GM23338 (cell line): ENCODE measurements at places on chromosomes 1 and 21.
A peak's percentile ranks its signal among the peaks of the same experiment; 100 is the strongest.

- DNase-seq = no peak
These were observed 43.4 kb downstream of the GRIK3 start for GRCh38 chr1:36990928-36991327.

- no peak for DNase-seq
These were observed 96.0 kb upstream of the BTG3 start for GRCh38 chr21:17708522-17709265.

DNA sequence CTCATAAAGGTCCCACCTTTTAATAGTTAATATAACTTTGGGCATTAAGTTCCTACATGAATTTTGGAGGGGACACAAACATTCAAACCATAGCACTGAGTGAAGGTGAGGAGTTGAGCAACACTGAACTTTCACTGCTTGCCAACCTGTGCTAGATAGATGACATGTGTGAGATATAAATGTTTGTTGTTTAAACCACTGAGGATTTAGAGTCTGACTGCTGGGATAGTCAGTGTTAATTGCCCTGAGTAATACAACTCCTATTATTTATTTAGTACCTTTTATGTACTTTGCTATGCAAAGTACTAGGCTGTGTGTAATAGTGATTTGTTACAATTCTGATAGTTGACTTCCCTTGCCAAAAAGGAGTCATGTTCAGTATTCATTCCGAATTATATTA, 32.4 kb upstream of the SLC16A1 start:
- DNase-seq = no peak

DNA sequence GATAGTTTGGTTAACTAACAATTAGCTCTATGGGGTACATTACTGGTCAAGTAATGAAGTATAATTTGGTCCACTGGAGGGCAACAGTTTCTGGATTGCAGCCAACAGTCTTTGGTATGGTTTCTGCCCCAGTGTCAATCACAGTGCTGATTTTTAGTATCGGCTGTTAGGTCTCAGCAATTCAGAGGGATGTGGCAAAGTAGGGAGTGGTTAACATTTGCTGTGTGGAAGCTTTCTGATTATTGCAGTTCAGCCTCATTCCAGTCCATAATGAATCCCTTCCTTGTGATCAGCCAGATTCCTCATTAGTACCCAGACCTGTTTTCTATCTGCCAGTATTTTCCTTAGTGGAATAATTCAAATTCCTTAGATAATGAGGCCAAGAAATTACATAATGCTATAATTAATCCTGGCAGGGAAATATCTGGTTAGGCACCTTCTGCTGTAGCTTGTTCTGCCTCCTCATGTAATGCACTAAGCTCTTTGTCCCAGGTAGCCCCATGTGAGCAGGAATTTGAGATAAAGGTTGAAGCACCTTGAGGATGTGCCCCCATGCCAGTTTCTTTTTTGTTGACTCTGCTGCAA, 14.0 kb downstream of the F3 start:
- DNase-seq = peak; percentile 45

GRCh38 chr1:102174259-102174863, 177.6 kb upstream of the OLFM3 start:
- DNase-seq = peak; percentile 74

DNA sequence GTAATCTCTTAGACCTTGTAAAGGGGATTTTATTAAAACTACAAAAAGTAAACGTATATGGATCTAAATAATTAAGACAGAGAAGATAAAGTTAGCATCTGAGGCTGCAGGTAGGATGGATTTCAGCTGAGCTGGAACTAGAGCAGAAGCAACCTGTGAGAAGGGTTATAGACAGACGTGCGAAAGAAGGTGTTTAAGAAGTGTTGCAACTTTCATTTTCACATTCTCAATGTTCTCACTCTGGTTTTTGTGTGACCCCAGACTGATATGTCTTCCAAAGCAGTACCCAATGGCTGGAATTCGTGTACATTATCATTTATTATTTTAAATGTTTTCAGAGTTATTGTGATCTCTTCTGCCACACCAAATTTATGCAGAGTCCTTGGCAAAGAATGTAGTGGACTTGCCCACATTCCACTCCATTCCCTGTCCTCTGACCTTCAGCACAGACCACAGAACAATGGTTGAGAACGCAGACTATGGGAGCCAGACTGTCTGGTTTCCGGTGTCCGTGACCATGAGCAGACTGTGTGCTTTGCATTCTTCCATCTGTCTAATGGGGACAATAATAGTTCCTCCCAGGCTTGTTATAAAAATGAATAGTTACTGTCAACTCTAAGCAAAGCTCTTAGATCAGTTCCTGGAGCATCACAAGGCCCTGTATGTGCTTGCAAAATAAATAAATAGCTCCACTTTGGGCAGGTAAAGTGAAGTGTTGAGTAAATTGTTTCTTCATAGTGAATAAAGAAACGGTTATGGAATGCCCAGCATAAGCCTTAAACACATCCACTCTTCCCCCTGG, 140.6 kb upstream of the SAMSN1 start:
- DNase-seq = no peak

GRCh38 chr1:22629886-22630285, 6.5 kb upstream of the C1QA start:
- DNase-seq = peak; percentile 58

GRCh38 chr1:209490013-209490412, 93.5 kb upstream of the CAMK1G start:
- peak; percentile 60 for DNase-seq

GRCh38 chr1:63087966-63088365, 234.4 kb upstream of the FOXD3 start:
- DNase-seq = peak; percentile 91

- peak; percentile 29 for DNase-seq
These were observed 7.9 kb upstream of the MRPS15 start for GRCh38 chr1:36471830-36472641.

DNA sequence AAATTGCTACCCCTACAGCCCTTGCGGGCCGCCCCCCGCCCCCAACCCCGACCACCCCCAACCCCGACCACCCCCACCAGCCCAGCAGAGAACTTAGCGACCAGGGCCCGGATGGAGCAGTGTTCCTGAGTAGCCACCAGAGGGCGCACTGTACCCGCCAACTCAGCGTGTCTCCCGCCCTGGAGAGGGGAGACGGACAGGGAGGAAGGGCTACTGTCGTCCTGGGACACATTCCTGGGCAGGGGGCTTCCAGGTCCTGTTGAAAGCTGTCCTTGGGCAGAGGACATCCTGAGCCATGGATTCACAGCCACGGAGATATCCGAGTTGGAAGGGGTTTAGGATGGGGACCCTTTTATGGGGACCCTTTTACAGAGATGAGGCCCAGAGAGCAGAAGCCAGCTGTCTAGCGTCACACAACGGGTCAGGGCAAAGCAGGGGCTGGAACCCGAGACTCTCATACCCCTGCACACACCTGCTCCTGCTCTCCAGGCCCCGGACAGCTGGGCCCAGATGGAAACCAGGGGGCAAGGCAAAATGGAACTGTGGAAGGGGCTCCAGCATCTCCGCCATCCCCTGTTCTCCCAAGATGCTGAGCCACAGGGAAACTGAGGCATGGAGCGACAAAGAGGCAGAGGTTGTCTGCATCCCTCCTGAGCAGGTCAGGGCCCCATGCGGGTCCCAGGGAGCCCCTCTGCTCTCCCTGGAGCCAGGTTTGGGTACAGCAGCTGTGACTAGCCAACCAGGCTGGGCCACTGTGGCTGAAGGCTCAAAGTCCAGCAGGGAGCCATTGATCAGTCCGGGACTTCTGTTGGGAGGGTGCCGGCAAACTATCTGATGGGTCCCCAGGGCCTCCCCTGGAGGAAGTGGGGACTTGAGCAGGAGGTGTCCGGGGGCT, 25.0 kb upstream of the LAPTM5 start:
- DNase-seq = peak; percentile 86

DNA sequence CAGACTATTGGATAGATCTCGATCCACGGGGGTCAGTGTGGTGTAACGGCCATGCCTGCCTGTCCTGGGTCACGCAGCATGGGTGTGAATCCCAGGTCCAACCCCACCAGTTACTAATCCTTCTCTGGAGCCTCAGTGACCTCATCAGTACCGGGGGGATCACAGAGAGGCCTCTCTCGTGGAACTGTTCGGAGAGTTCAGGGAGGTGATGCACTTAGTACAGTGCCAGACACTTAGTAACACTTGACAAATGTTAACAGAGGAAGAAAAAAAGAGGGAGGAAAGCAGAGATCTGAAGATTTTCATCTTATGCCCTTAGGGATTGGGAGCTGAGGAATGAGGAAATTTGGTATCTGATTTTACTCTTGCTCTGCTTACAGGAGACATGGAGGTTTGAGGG, 2.9 kb downstream of the ABCA4 start:
- DNase-seq = no peak

- DNase-seq = no peak
These were observed 21.8 kb upstream of the LHX4 start for GRCh38 chr1:180208264-180208663.

- DNase-seq = peak; percentile 83
These were observed 794 bp upstream of the FAM76A start for GRCh38 chr1:27724961-27725373.
